Colonic mucosa (tissue), 4 donors: ENCODE measurements at places on chromosomes 12 and 14.

- no peak overlapping the region for H3K4me3 ChIP-seq
- no peak for DNase-seq
- no peaks in the 10 kb centered on the region for H3K4me1 ChIP-seq
- H3K27ac ChIP-seq = no peak overlapping the region
Measured at GRCh38 chr14:99718031-99718810, 34.1 kb downstream of the CYP46A1 start.

- no peaks in the 10 kb centered on the region for H3K4me1 ChIP-seq
- DNase-seq = peak; percentile 45
- H3K36me3 ChIP-seq = no peaks in the 10 kb centered on the region
- peak overlapping the region; percentile 71 for H3K27ac ChIP-seq
- no peaks in the 10 kb centered on the region for H3K27me3 ChIP-seq
Measured at GRCh38 chr14:52314595-52315354, 663 bp downstream of the PTGER2 start.

DNA sequence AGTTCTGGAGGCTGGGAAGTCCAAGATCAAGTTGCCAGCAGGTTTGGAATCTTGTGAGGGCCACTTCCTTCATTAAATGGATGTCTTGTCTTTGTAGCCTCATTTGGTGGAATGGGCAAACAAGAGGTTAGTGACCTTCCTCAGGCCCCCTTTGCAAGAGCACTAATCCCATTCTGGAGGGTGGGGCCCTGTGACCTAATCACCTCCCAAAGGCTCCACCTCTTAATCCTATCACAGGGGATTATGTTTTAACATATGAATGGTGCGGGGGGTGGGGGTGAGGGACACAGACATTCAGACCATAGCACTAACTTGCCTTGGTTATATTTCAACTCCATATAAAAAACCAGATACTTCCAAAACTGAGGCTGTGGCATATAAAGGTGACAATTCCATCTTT is 59.9 kb upstream of the PPP4R3A start:
- H3K27me3 ChIP-seq = no peaks in the 10 kb centered on the region
- H3K36me3 ChIP-seq = no peaks in the 10 kb centered on the region
- H3K4me3 ChIP-seq = no peak overlapping the region
- H3K4me1 ChIP-seq = no peaks in the 10 kb centered on the region

DNA sequence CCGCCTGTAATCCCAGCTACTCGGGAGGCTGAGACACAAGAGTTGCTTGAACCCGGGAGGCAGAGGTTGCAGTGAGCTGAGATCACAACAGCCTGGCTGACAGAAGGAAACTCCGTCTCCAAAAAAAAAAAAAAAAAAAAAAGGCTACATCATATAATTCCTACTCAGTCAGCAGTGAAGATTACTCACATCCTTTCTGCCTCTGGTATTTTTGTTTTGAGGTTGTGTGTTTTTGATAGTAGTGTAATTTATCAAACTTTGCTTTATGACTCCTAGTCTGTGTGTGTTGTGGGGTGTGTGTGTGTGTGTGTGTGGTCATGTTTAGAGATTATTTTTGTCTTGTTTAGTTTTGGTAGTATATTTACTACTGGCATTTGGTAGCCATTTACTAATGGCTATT is 29.8 kb upstream of the DLGAP5 start:
- H3K4me3 ChIP-seq = no peak overlapping the region
- no peak overlapping the region for H3K27ac ChIP-seq
- DNase-seq = no peak
- H3K36me3 ChIP-seq = no peaks in the 10 kb centered on the region
- no peaks in the 10 kb centered on the region for H3K27me3 ChIP-seq
- H3K4me1 ChIP-seq = no peaks in the 10 kb centered on the region

GRCh38 chr14:100025111-100025510 is 40.1 kb upstream of the EVL start:
- DNase-seq = peak; percentile 23
- H3K4me1 ChIP-seq = no peaks in the 10 kb centered on the region
- no peaks in the 10 kb centered on the region for H3K36me3 ChIP-seq
- H3K27me3 ChIP-seq = no peaks in the 10 kb centered on the region
- H3K27ac ChIP-seq = no peak overlapping the region

GRCh38 chr12:79939728-79940310 is 4.9 kb upstream of the PPP1R12A start:
- H3K36me3 ChIP-seq = no peaks in the 10 kb centered on the region
- H3K27me3 ChIP-seq = no peaks in the 10 kb centered on the region
- H3K4me1 ChIP-seq = peaks cover 4% of the 10 kb centered on the region
- no peak overlapping the region for H3K4me3 ChIP-seq
- no peak overlapping the region for H3K27ac ChIP-seq

DNA sequence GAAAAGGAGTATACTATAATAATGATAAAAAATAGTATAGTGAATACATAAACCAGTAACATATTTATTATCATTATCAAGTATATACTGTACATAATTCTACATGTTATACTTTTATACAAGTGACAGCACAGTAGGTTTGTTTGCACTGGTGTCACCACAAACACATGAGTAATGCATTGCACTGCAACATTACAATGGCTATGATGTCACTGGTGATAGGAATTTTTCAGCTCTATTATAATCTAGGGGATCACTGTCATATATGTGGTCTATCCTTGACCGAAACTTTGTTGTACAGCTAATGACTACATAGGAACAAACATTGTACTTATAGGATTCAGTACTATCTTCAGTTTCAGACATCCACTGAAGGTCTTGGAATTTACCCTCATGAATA is 165.8 kb upstream of the SYT1 start:
- no peaks in the 10 kb centered on the region for H3K36me3 ChIP-seq
- no peak overlapping the region for H3K4me3 ChIP-seq
- no peaks in the 10 kb centered on the region for H3K4me1 ChIP-seq
- H3K27me3 ChIP-seq = no peaks in the 10 kb centered on the region
- no peak overlapping the region for H3K27ac ChIP-seq

DNA sequence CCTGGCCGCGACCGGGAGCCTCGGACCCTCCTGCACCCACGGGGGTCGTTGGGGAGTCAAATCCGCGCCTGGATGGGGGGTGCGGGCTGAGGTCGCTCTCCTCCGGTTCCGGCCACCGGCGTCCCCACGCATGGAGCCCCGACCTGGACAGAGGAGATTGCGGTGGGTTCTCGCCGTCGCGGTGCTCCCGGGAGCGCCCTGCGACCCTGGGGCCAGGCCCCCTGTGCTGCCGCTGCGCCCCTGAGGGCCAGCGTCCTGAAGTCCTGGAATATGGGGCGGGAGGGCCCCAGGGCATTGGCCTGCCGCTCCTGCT is 345 bp downstream of the ASPG start:
- peaks cover 45% of the 10 kb centered on the region for H3K4me1 ChIP-seq
- H3K4me3 ChIP-seq = no peak overlapping the region

- no peaks in the 10 kb centered on the region for H3K4me1 ChIP-seq
- no peak overlapping the region for H3K4me3 ChIP-seq
- H3K27me3 ChIP-seq = no peaks in the 10 kb centered on the region
- no peak for DNase-seq
Measured at GRCh38 chr12:52944683-52945388, 4.1 kb upstream of the KRT18 start.

DNA sequence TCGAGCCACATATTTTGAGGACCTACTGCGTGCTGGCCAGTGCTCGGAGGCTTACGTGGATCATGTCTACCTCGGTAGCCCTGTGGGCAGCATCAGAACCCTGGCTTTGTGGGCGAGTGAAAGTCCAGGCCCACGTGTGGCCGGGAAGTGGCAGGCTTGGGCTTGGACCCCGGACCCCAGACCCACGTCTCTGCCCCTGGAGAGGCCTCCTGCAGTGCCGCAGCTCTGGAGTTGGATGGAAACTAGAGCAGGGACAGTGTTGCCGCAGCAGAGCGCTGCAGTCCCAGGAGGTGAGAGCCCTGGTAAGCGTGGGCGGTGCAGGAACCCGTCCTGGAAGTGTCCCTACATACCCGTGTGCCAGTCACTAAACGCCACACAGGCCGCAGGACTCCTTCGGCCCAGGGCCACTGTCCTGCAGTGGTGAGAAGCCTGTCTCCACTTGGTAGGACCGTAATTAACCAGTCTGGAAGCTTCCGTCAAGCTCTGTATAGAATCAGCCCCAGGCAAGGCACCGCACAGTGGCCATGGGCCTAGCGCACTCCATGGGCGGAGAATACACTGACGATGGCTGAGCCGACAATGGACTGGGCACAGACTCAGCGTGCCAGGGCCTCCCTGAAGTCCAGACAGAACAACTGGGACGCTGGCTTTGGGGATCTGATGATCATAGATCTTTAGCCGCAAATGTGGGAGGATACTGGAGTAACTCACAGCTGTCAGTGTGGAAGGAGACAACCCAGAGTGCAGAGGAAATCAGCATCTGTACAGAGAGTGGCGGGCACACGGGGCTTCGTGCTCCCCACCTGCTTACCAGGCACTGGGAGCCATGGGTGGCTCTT is 219.5 kb downstream of the KIF26A start:
- no peak overlapping the region for H3K27ac ChIP-seq
- no peaks in the 10 kb centered on the region for H3K27me3 ChIP-seq
- DNase-seq = no peak

GRCh38 chr14:22466491-22466890 is 122.5 kb downstream of the DAD1 start:
- H3K36me3 ChIP-seq = no peaks in the 10 kb centered on the region
- H3K27ac ChIP-seq = no peak overlapping the region
- H3K4me1 ChIP-seq = no peaks in the 10 kb centered on the region
- no peaks in the 10 kb centered on the region for H3K27me3 ChIP-seq
- no peak overlapping the region for H3K4me3 ChIP-seq

GRCh38 chr14:81264671-81265070 is 43.9 kb upstream of the GTF2A1 start:
- no peak for DNase-seq
- H3K27me3 ChIP-seq = no peaks in the 10 kb centered on the region
- H3K27ac ChIP-seq = no peak overlapping the region
- no peak overlapping the region for H3K4me3 ChIP-seq
- H3K4me1 ChIP-seq = no peaks in the 10 kb centered on the region

DNA sequence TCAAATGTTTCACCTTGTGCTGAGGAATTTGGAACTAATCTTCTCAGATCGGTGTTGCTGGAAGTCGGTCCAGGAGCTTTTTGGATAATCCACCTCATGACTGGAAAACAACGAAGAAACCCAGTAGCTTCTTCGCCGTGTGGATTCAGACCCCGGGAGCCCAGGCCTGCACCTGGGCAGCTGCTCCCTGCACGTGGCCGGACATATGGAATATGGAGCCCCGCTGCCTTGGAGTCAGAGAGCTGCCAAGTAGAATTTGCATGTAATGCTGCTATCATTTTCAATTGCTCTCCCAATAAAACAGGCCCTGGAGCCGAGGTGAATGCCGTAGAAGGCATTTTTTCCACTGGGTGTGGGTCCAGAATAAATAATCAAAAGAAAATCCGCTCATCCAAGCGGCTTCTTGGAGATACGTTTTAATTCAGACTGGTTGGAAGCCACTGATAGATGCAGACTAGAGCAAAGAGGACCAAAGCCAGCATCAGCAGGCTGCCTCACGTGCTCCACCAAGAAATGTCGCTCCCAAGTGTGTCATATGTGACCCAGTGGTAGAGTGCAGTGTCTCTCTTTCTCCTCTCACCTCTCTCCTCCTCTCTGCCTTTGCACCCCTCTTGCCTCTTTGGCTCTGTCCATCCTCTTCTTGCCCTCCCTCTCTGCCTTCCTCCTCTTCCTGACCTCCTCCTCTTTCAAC is 115.3 kb downstream of the ZNF664 start:
- no peaks in the 10 kb centered on the region for H3K27me3 ChIP-seq
- no peaks in the 10 kb centered on the region for H3K36me3 ChIP-seq
- DNase-seq = peak; percentile 19
- H3K4me3 ChIP-seq = no peak overlapping the region
- no peaks in the 10 kb centered on the region for H3K4me1 ChIP-seq

- no peak for DNase-seq
Measured at GRCh38 chr14:20935303-20935984, 19.8 kb upstream of the RNASE2 start.

DNA sequence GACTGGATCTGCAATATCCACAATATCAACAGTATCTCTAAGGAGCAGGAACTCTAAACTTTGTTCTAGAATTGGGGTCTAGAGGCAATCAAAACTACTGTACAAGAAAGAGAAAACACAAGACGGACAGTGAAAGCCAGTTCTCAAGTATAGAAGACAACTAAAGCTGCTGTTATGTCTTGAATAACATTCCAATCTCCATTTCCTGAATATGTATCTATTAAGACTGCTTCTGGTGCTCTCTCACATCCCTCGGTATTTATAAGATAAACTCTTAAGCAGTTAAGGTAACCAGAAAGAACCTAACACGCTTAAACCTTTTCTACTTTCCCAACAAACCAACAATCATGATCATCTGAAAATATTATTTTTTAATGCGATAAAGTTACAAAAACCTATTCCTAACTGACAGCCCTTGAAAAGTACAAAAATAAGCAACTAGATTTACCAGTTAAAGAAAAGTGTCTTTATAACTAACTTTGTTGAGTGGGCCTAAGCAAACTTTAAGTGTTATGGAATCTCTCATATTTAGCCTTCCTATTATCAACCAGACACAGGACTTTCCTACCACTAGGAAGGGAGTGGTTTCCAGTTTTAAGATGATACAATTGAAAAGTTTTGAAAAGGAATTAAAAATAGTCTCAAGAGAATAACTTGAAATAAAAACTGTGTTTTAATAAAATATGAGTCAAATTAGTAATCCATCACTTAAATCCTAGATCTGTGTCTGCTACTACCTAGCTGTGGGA is 30.7 kb downstream of the NUMB start:
- H3K36me3 ChIP-seq = no peaks in the 10 kb centered on the region
- H3K4me3 ChIP-seq = no peak overlapping the region
- no peak for DNase-seq
- H3K4me1 ChIP-seq = peaks cover 16% of the 10 kb centered on the region
- H3K27ac ChIP-seq = peak overlapping the region; percentile 0

DNA sequence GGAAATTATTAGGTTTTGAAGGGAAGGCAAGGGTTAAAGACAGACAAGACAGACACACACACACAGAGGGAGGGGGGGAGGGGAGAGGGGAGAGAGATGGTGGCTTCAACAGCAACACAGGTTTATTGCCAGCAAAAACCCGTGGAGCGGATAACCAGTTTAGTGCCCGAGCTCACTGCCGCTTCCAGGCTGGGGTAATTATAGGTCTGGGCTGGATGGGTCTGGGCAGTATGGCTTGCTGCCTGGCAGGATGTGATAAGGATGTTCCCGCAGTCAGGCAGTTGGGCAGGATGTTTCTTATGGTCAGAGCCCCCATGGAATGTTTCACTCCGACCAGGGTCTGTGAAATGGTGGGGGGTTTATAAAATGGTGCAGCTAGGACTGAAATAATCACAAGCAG is 4.4 kb upstream of the TDRD9 start:
- DNase-seq = no peak
- no peak overlapping the region for H3K4me3 ChIP-seq
- no peaks in the 10 kb centered on the region for H3K4me1 ChIP-seq
- no peaks in the 10 kb centered on the region for H3K27me3 ChIP-seq
- no peak overlapping the region for H3K27ac ChIP-seq
- H3K36me3 ChIP-seq = no peaks in the 10 kb centered on the region

- no peak overlapping the region for H3K4me3 ChIP-seq
- H3K27me3 ChIP-seq = no peaks in the 10 kb centered on the region
- H3K36me3 ChIP-seq = no peaks in the 10 kb centered on the region
- peaks cover 11% of the 10 kb centered on the region for H3K4me1 ChIP-seq
Measured at GRCh38 chr12:95117178-95117599, 43.8 kb upstream of the NR2C1 start.

- H3K36me3 ChIP-seq = no peaks in the 10 kb centered on the region
- no peak overlapping the region for H3K4me3 ChIP-seq
- H3K4me1 ChIP-seq = no peaks in the 10 kb centered on the region
- no peaks in the 10 kb centered on the region for H3K27me3 ChIP-seq
Measured at GRCh38 chr12:24553259-24553658, 395.6 kb downstream of the BCAT1 start.
